SK-N-SH (cell line): ENCODE measurements at places on chromosomes 7 and 10. TPM values are rescaled to one million over a fixed set of nuclear protein-coding genes. Genes with fewer than 3 reads are reported as not detected.
A peak's percentile ranks its signal among the peaks of the same experiment; 100 is the strongest.

GRCh38 chr7:31783221-31783620 lies 96.2 kb downstream of the PPP1R17 start:
- no peak for DNase-seq

MYL10 gene
- not detected in 2 replicates for polyA plus RNA-seq

- no peak for DNase-seq
Measured at GRCh38 chr7:157692460-157693011, 355.7 kb downstream of the DNAJB6 start.

DNA sequence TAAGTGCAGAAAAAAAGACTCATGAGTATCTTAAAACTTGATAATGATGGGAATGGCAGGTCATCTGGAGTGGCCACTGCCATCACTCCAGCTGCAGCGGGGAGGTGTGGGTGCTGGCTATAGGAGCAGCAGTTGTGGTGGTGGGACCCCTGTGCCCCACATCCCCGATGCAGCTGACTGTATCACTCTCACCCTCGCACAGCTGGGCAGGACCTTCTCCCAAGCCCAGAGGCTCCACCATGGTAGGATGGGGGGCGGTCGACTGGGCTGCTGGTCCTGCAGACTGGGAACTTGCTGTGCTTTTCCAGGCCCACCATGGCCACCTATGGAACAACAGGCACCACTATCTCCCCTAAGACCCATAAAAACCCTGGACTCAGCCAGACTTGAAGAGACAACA lies 844.4 kb downstream of the SORCS1 start:
- no peak for DNase-seq

DNA sequence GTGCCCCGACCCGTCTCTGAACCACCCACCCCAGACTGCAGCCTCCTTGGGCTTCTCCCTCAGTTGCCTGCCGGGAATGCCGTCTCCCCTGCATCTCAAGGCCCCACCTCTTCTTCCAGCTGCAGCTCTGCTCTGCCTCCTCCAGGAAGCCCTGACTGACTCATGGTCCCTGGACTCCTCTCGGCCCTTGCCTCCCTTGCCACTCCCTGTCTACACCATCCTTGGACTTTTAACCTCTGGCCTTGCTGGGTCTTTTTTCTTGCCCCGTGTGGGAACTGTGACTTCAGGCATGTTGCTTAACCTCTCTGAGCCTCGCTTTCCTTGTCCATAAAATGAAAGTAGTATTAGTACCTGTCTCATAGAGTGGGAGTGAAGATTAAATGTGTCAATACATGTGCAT lies 56.3 kb downstream of the C10orf105 start:
- no peak for DNase-seq

- no peak for DNase-seq
Measured at GRCh38 chr7:95180-95862, 97.0 kb upstream of the FAM20C start.

DNA sequence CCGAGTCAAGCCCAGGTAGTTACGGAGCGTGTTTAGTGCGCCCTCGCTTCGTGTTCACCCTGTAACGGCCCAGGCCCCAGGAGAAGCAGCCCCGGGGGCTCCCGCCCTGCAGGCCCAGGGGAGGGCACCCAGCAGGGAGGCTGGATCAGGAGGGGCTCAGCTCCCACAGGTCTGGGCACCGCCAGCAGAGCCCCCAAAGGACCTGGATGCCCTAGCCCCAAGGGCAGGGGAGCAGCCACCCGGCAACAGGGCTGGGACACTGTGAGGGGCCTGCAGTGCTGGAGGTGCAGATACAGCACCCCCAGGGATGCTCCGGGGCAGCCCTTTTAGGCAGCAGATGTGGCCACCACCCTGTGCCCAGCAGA lies 35.2 kb downstream of the PWWP2B start:
- DNase-seq, result peak; percentile 28

DNA sequence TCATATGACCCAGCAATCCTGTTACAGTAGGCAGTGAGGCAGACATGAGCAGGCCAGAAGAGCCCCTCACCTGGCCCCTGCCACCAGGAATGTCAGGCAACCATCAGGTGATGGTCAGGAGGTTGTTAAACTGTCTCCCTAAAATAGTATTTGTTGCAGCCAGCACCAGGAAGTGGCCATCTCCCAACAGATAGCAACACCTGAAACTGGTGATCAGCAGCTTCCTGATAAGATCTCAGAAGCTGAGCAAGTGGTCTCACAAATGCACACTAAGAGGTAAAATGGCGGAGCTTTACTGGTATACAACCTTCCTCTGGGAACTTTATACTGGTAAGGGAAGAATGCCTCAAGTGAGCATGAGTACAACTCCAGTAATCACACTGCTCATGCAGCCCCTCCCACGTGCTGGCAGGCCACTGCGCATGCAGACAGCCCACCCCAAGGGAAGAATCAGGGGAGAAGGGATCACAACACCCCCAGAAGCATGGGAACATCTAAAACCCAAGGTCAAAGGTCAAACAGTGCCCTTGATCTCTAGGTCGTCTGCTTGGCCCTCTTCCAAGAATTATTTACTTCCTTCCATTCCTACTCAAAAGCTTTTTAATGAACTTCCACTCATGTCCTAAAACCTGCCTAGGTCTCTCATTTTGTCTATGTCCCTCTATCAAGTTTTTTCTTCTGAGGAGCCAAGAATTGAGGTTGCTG lies 133.5 kb downstream of the DOCK4 start:
- DNase-seq, result no peak

GRCh38 chr10:99708428-99709012 lies 23.4 kb downstream of the COX15 start:
- no peak for DNase-seq

- no peak for DNase-seq
Measured at GRCh38 chr10:70437721-70438120, 3.8 kb downstream of the NODAL start.

GRCh38 chr7:158133515-158134271 lies 453.9 kb downstream of the PTPRN2 start:
- no peak for DNase-seq

DNA sequence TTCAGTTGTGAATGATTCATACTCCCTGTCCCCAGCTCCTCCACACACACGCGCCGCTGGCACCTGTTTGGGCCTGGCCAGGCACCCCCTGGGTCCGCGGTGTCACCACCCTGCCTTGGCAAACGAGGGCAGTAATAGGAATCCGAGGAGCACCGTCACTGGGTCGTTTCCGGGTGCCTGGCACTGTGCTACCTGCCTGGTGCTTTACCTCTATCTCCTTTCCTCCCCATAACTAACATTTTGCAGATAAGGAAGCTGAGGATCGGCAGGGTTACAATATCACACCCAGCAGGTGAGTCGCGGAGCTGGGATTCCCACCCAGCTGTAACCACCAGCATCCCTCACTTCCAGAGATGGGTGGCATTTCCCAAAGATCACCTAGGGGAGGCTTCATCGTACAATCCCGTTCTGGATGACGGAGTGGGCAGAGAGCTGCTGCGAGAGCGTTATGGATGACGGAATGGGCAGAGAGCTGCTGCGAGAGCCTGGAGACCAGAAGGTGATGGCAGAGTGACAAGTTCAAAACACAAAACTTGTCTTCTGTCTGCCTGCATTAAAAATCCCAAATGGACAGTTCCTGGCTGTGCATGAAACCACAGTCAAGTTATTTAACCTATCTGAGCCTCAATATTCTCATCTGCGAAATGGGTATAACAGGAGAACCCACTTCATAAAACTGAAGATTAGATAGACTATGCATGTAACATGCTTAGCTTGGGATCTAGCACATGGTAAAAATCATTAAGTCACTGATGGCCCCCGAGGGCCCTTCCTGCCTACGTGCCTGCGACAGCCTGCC lies 1.1 kb upstream of the HSPA12A start:
- DNase-seq, result no peak

ADAM12 gene
- polyA plus RNA-seq, result 24.0 and 25.0 TPM in 2 replicates

- DNase-seq, result no peak
Measured at GRCh38 chr7:130966246-130967009, 232.4 kb upstream of the KLF14 start.

DNA sequence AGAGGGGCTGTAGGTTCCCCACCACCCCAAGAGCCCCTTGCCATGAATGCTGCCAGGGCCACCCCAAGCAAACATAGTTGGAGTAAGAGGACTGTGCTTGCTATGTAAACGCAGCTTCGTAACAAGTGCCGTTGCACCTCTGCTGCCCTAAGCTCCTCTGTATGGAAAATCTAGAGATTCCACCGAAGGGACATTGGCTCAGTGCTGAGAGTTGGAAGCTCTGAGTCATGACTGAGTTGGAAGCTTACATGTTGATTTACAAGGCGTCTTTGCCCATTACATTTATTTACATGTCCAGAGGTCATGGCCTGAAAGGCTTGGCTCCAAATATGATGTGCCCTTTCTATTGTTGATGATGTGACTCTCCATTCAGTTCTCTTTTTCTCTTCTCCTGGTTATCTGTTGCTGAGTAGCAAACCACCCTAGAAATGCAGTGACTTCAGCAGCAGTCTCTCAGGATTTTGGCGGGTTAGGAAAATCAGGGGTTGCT lies 233.1 kb upstream of the TCF7L2 start:
- DNase-seq, result no peak

DNA sequence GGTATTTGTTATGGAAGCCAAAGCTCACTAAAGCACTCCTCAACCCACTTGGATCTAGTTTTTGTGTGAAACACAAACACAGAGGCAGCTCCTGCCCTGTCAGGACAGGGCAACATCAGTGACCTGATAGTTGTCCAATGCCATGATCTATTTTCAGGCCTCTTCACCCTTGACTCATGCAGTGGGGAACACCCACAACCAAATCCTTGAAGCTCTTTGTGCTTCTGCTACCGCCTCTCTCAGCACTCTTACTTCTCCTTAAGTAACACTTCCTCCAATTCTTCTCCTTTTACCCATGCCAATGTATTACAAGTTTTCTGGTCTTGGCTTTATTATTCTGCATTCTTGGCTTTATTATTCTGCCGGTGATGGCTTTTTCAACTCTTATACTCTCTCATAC lies 425.3 kb downstream of the INHBA start:
- DNase-seq, result no peak

ARHGAP22 gene
- polyA plus RNA-seq, result 12.4 and 13.8 TPM in 2 replicates

DNA sequence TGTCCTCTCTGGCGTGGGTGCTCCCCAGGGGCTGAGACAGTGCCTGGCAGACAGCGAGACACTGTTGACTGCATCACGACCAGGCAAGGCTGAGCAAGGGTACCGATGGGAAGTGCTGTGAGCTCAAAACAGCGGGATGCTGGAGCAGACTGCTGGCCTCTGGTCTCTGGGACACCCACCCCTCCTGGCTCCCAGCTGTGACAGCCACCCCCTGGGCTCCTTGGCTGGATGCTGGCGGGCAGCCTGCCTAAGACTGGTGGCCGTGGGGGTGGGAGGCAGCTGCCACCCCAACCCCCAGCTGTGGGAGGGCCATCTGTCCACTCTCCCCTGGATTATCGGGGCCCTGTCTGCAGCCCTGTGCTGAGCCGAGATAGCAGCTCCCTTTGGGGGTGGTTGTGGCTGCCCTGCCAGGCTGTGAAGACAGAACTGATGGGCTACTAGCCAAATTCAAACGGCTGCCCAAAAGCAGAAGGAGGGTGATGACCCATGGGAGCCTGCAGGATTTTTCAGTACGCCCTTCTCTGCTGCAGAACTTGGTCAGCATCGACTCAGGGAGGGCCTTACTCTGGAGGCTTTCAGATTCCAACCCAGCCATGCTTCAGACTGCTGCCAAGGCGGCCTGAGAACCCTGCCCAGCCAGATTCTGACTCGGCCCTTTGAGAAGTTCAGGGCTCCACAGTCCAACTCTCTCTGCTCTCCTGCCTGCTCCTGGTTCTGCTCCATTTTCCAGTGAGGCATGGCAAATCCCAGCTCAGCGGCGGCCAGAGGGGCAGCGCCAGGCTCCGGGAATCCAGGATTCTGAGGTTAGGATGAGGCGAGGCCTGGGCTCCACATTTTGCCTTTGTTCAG lies 125.3 kb downstream of the NEURL1 start:
- DNase-seq, result peak; percentile 95

NUTM2E gene
- polyA plus RNA-seq, result 0.05 and 0.19 TPM in 2 replicates

DNA sequence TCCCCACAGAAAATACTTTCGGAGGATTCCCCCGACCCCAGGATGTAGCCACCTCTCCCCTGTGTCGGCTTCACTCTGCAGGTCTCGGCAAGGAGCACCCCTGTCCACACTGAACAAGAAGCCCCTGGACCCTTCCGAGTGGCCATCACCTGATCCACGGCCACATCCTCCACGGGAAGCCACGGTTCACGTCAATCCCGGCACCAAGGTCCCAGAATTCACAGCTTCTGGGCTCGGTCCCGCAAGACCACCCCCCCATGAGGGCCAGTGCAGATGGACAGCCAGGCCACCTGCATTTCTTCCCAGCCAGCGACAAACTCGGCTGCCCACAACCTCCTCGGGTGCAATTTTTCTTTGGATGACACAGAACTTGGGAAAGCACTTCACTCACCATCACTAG lies 199.6 kb downstream of the PTPRN2 start:
- no peak for DNase-seq

ABCB4 gene
- polyA plus RNA-seq, result 0.18 and 0.42 TPM in 2 replicates

OR9A2 gene
- polyA plus RNA-seq, result not detected in 2 replicates

DNA sequence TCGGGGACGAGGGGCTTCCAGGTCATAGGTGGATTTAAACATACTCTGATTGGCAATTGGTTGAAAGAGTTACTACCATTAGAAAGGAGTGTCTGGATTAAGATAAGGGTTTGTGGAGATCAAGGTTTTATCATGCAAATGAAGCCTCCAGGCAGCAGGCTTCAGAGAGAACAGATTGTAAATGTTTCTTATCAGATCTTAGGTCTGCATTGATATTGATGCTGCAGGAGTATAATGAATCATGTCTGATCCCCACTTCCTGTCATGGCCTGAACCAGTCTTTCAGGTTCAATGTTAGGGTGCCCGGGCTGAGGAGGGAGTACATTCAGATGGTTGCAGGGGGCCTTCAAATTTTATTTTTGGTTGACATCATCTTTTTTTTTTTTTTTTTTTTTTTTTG lies 51.4 kb downstream of the SH3PXD2A start:
- DNase-seq, result peak; percentile 48

ABCB1 gene
- polyA plus RNA-seq, result 2.0 and 5.3 TPM in 2 replicates

DNA sequence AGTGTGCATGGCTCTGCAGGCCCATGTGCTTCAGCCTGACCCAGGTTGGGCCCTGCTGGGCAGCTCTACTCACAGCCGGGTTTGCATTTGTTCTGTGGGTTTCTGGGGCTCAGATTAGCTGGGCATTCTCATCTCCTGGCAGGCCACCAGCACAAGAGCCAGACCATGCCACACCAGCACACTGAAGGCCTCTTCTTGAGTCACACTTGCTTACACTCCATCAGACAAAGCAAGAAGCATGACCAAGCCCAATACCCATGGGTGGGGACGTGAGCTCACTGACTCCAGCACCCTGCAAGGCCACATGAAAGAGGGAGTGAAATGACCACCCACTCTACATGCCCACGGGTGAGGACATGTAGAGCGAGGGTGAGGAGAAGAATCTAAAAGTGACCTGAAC lies 257.8 kb upstream of the PPP2R2D start:
- DNase-seq, result no peak
